ENCODE measurements at places on chromosomes 12 and 14.

DNA sequence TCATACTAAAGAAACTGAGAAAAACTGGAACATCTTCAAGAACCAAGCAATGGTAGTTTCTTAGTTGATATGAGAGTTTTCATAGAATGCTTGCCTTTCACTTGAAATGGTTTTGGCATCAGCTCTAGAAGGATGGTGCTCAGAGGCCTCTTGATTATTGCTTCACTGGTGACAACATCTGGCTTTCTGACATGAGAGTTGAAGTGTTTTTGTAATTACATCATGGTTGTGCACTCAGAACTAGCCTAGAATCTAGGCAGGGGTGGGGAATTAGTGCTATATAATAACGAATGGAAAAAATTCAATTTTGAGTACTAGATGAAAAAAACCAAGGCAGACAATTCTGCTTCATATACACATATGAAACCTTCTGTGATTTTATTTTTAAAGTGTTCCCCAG is 172.8 kb upstream of the LMNTD1 start:
- no peak for DNase-seq

DNA sequence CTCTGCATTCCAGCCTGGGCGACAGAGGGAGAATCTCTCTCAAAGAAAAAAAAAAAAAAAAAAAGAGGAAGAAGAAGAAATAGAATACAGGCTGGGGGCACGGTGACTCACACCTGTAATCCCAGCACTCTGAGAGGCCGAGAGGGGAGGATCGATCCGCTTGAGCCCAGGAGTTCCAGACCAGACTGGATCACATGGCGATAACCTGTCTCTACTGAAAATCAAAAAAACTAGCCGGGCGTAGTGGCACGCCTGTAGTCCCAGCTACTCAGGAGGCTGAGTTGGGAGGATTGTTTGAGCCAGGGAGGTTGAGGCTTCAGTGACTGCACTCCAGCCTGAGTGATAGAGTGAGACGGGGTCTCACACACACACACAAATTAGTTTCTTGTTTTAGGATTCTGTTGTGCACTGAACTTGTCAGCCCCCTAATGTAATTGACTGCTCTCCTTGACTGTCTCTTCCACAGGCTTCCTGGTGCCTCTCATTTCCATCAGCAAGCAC is 963 bp upstream of the TINF2 start:
- no peak for DNase-seq

- DNase-seq = no peak
These were observed 69.7 kb upstream of the SLC38A2 start for GRCh38 chr12:46442239-46442638.

GRCh38 chr12:13195250-13195649 is 1.3 kb upstream of the EMP1 start:
- no peak for DNase-seq

DNA sequence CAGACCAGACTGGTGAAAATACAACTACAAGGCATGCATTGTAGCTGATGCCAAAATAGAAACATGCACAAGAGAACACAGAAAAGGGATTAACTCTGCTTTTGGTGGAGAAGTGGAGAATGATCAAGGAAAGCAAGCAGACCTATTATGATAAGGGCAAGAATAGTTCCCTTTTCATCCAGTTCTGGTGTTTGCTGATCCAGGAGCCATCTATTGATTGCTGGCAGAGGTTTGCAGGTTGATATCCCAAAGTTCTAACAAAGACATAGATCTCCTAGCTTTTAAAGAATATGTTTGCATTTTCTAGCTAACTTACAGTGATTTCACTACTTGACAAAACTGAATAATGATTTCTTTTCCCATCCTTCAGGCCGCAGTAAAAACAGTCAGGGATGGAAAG is 166.2 kb upstream of the CDKN3 start:
- DNase-seq = no peak

DNA sequence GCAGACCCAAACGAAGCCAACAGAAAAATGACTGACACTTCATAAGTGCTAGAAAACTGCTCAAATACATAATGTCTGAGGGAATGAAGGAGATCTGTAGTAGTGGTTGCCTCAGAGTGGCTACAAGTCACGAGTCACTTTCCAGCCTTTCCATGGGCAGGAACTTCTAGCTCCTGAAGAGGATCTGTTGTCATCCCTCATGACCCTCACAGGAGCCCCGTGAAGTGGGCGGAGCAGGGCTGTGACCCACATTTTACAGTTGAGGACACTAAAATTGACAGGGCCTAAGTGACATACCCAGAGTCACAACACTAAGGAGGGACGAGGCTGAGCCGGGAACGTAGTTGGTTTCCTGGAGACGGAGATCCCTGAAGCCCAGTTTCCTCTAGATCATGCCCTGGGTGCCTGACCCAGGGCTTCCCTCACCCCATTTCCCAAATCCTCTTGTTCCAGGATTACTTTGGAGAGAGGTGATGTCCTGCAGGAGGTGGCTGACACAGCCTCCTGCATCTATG is 45.8 kb upstream of the P2RX7 start:
- no peak for DNase-seq

DNA sequence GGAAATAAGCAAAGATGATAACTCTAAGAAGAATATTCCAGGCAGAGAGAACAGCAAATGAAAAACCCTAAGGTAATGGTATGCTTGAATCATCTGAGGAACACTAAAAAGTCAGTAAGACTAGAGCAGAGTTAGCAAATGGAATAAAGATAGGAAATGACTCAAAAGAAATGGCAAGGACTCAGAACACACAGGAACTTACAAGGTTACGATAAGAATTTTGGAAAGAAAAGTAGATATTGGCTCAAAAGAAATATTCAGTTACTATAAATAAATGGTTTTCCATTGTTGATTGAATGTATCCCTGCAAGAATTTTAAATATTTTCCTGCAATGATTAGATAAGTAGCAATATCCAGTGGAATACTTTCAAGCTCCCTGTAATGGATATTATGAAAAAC is 705.8 kb downstream of the C12orf50 start:
- DNase-seq = no peak

DNA sequence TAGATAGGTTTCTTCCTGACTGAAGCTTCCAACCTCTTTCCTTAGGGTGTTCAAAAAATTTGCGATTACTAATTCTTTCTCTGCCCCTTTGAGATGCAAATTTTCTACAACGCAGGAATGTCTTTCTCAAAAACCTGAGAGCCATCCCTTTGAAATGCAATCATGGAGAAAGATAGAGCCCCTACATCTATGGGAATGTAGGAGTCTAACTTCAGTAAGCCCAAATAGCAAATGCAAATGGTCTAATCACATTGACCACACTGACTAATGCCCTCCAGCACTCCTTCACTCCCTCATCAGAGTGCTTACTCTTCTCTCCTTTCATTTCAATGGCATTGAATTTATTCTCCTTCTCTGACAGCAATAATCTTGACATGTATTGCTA is 107.1 kb downstream of the SLC6A15 start:
- no peak for DNase-seq

GRCh38 chr14:89701211-89702043 is 253.1 kb downstream of the EFCAB11 start:
- DNase-seq = peak; percentile 73

DNA sequence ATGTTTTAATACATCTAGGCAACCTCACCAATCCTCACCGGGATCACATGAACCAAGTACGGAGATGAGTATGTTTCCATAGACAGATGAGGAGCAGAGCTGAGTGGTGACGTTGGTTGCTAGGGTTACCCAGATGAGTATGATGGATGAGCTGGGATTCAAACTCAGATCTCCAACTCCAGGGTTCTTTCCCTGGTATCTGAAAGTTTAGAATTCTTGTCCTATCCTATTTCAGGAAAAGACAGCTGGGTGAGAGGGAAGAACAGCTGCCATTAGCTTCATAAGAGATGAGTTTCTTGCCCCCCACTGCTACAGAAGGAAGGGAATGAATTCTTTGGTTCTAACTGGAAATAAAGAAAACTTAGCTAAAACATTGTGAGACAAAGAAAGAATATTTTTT is 728.9 kb upstream of the TBX3 start:
- DNase-seq = no peak

All from putamen (tissue), 1 donor.